ENCODE measurements at places on chromosomes 5 and 9. TPM values are rescaled to one million over a fixed set of nuclear protein-coding genes. Genes with fewer than 3 reads are reported as not detected.
A peak's percentile ranks its signal among the peaks of the same experiment; 100 is the strongest.

- peaks cover 52% of the 10 kb centered on the region for H3K27me3 ChIP-seq
- H3K4me1 ChIP-seq: peaks cover 3% of the 10 kb centered on the region
- no peaks in the 10 kb centered on the region for H3K36me3 ChIP-seq
- H3K4me3 ChIP-seq: no peak overlapping the region
- no peak overlapping the region for H3K27ac ChIP-seq
These were observed 1.9 kb upstream of the ABO start for GRCh38 chr9:133276923-133277322.

GRCh38 chr5:116011046-116011445, 21.2 kb upstream of the ARL14EPL start:
- no peaks in the 10 kb centered on the region for H3K36me3 ChIP-seq
- H3K4me3 ChIP-seq: no peak overlapping the region
- H3K4me1 ChIP-seq: peaks cover 4% of the 10 kb centered on the region
- no peaks in the 10 kb centered on the region for H3K27me3 ChIP-seq
- no peak overlapping the region for H3K27ac ChIP-seq

DNA sequence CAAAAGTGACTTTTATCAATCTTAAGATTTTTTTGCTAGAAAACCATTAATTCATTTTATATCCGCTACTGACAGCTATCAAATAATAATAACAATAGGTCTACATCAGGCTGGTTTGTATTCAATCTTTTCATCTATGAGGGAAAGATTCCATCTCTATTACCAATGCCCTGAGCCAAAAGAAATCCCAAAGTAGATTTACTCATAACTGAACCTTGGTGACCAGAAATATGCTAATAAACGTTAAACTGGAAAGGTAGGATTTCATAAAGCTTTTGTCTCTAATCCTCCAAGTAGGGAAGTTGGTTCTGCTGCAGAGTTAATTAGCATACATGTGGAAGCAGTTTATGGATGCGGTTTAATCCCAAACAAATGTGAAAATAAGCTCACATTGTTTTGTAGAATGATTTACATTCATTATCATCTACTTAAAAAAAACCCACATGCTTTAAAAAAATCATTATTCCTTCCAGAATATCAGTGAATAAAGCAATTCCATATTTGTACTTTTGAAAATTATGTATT, 715.5 kb downstream of the CETN3 start:
- no peak overlapping the region for H3K4me3 ChIP-seq
- no peaks in the 10 kb centered on the region for H3K27me3 ChIP-seq
- H3K27ac ChIP-seq: no peak overlapping the region

GRCh38 chr5:121378046-121378445, 473.6 kb upstream of the FTMT start:
- DNase-seq: no peak
- no peak overlapping the region for H3K4me3 ChIP-seq
- H3K4me1 ChIP-seq: no peaks in the 10 kb centered on the region
- no peaks in the 10 kb centered on the region for H3K36me3 ChIP-seq

Gene ANP32B
- 86.1 TPM for total RNA-seq

DNA sequence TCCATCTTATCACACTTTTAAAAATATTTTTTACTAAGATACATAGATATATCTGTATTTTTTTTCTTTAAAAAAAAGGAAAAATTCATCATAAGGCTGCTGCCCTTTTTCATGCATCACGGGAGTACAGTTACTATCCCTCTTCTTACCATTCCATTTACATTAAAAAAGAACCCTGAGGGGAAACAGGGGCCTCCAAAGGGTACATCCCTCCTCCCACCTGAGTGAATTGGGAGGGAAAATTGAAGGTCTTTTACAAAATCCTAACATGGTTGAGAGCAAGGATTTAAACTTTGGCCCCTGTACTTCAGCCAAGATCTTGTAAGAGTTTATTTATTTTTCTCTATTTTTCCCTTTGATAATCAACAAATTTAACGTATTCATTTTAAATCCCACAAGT, 319.2 kb downstream of the MLLT3 start:
- H3K27me3 ChIP-seq: peaks cover 3% of the 10 kb centered on the region
- no peak overlapping the region for H3K27ac ChIP-seq
- DNase-seq: no peak
- H3K36me3 ChIP-seq: peaks cover 2% of the 10 kb centered on the region
- no peak overlapping the region for H3K4me3 ChIP-seq
- peaks cover 27% of the 10 kb centered on the region for H3K4me1 ChIP-seq

GRCh38 chr5:131195696-131196095, 25.0 kb downstream of the LYRM7 start:
- no peaks in the 10 kb centered on the region for H3K27me3 ChIP-seq
- H3K4me1 ChIP-seq: peaks cover 12% of the 10 kb centered on the region
- H3K36me3 ChIP-seq: peaks cover 2% of the 10 kb centered on the region
- DNase-seq: no peak
- H3K4me3 ChIP-seq: no peak overlapping the region
- H3K27ac ChIP-seq: no peak overlapping the region

GRCh38 chr5:156675395-156675794, 174.7 kb upstream of the PPP1R2B start:
- no peaks in the 10 kb centered on the region for H3K27me3 ChIP-seq
- no peaks in the 10 kb centered on the region for H3K36me3 ChIP-seq
- no peaks in the 10 kb centered on the region for H3K4me1 ChIP-seq
- no peak overlapping the region for H3K4me3 ChIP-seq
- DNase-seq: no peak
- H3K27ac ChIP-seq: no peak overlapping the region

Gene FCN2
- not detected for total RNA-seq

GRCh38 chr9:20065046-20065445, 276.2 kb upstream of the SLC24A2 start:
- DNase-seq: no peak
- H3K4me3 ChIP-seq: no peak overlapping the region
- H3K36me3 ChIP-seq: no peaks in the 10 kb centered on the region
- peaks cover 7% of the 10 kb centered on the region for H3K4me1 ChIP-seq
- no peak overlapping the region for H3K27ac ChIP-seq
- H3K27me3 ChIP-seq: peaks cover 24% of the 10 kb centered on the region

Gene IL3
- not detected for total RNA-seq

GRCh38 chr5:110625376-110625999, 101.0 kb downstream of the TMEM232 start:
- H3K27me3 ChIP-seq: no peaks in the 10 kb centered on the region
- no peak for DNase-seq
- H3K27ac ChIP-seq: no peak overlapping the region
- H3K36me3 ChIP-seq: no peaks in the 10 kb centered on the region

DNA sequence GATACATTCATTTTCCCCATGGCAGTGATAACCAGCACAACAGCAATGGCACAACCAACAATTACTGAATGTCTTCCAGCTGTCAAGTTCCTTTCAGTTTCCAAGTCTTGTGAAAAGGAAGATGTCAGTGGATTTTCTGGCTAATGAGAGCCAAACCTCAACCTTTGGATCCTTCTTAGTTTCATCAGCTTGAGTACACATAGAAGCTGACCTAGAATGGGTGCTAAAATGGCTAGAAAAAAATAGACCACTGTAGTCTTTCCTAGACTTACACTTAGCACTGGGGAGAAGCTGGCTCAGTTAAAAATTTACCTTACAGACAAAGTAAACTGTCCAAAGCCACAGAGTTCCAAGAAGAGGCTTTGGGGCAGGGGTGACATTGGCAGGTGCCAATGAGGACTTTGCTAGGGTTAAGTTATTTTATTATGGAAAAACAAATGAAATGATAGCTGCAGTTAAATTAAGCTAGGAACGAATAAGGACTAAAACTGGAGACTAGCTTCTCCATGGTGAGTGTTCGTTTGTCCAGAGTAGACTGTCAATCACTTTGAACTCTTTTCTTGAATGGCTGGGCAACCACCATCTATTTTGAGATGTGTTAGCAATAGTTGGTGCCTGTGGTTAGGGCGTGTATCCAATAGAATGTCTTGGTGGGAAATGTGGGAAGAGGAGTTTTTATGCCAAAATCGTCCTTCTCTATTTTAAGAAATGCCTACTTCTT, 25.9 kb upstream of the TXN start:
- H3K36me3 ChIP-seq: no peaks in the 10 kb centered on the region
- H3K27me3 ChIP-seq: peaks cover 1% of the 10 kb centered on the region
- no peak for DNase-seq

DNA sequence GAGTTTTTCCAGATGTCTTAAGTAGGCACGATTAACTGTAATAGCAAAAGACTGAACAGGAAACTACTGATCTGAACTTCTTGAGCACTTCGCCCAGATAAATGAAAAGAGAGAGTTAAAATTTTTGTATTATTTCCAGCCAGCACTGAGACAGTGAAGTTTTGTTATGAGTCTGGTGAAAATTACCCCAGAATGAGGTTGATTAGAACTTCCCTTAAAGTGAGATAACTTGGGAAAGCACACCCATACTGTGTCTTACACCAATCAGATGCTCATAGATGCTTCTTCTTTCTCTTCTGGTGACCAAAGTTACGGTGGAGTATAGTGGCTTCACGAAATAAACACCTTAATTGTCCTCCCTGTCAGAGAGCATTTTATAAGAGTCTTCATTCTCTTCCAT, 131.8 kb upstream of the SLC12A2 start:
- no peaks in the 10 kb centered on the region for H3K27me3 ChIP-seq
- H3K4me3 ChIP-seq: no peak overlapping the region
- H3K36me3 ChIP-seq: peaks cover 5% of the 10 kb centered on the region
- H3K27ac ChIP-seq: no peak overlapping the region
- no peaks in the 10 kb centered on the region for H3K4me1 ChIP-seq

Gene TAS2R1
- 1.6 TPM for total RNA-seq

- H3K27me3 ChIP-seq: no peaks in the 10 kb centered on the region
- no peak overlapping the region for H3K4me3 ChIP-seq
- peaks cover 7% of the 10 kb centered on the region for H3K4me1 ChIP-seq
- no peak overlapping the region for H3K27ac ChIP-seq
- H3K36me3 ChIP-seq: no peaks in the 10 kb centered on the region
These were observed 48.9 kb downstream of the APBA1 start for GRCh38 chr9:69623276-69623675.

Gene ESM1
- not detected for total RNA-seq

DNA sequence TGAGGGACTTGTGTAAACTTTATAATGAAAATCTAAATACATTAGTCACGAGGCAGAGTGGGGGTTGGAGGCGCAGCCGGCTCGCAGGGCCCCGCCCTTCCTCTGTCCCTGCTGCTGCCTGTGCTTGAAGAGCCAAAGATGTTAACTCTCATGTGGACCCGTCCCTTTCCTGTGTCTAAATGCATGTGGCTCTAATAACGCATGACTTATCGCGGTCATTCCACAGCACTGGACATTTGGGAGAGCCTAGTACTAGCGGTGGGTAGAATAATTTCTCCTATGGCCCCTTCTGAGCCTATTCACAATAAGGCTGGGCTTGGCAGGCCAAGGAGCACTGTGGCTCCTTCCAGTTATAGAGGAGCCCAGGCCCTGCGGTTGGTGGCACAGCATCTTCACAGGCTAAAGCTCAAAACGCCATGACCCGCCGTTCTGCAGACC, 82.3 kb upstream of the SIMC1 start:
- peaks cover 27% of the 10 kb centered on the region for H3K27me3 ChIP-seq
- peaks cover 36% of the 10 kb centered on the region for H3K4me1 ChIP-seq
- peaks cover 3% of the 10 kb centered on the region for H3K36me3 ChIP-seq

Gene SHOC1
- not detected for total RNA-seq

GRCh38 chr5:90037646-90038045, 371.9 kb downstream of the CETN3 start:
- DNase-seq: no peak
- peaks cover 6% of the 10 kb centered on the region for H3K4me1 ChIP-seq
- peaks cover 21% of the 10 kb centered on the region for H3K36me3 ChIP-seq
- H3K4me3 ChIP-seq: no peak overlapping the region
- H3K27ac ChIP-seq: peak overlapping the region; percentile 23

Gene PCDHA6
- total RNA-seq: 23.5 TPM

- peaks cover 50% of the 10 kb centered on the region for H3K4me1 ChIP-seq
- peaks cover 12% of the 10 kb centered on the region for H3K36me3 ChIP-seq
These were observed 51.2 kb downstream of the USP20 start for GRCh38 chr9:129886226-129887174.

Gene SLC36A2
- not detected for total RNA-seq

DNA sequence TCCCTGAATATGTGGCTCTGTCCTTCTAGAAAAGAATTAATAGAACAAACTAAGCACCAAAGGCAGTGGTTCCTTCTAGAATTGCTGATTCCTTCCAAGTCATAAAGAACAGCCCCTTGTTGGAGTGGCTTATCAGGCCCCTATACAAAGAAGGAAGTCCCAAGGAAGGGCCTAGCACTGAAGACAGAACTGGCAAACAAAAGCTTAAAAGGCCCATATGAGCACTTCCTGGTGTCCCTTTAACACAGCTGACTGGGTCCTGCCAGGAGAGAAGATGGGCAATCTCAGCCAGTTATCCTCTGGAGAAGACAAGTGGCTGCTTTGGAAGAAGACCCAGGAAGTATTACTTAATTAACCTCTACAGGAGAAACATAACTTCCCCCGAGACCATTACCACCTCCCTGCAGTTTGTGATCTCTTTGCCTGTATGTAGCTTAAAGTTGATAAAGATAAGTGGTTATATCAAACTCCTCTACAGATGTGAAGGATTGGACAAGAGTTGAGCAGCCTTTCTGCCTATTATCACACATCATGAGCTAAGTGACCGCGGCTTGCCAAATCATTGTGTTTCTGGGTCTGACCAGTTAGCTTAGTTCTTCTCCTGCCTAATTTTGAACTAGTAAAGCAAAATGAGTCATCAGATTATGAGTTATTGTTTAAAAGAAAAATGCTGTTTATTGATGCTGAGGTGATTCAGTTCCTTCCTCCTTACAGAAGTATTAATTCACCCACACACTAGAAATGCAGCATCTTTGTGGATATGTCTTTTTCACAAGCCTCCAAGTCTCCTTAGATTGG, 13.3 kb upstream of the STING1 start:
- H3K27ac ChIP-seq: no peak overlapping the region
- no peak overlapping the region for H3K4me3 ChIP-seq
- no peaks in the 10 kb centered on the region for H3K36me3 ChIP-seq
- no peaks in the 10 kb centered on the region for H3K27me3 ChIP-seq
- DNase-seq: no peak
- H3K4me1 ChIP-seq: peaks cover 24% of the 10 kb centered on the region

- no peaks in the 10 kb centered on the region for H3K4me1 ChIP-seq
- no peak overlapping the region for H3K4me3 ChIP-seq
- no peaks in the 10 kb centered on the region for H3K27me3 ChIP-seq
- no peak for DNase-seq
These were observed 593.3 kb upstream of the ARRDC3 start for GRCh38 chr5:91976451-91976850.

Gene SSNA1
- 54.5 TPM for total RNA-seq

GRCh38 chr5:103472830-103473229, 89.8 kb downstream of the NUDT12 start:
- no peak for DNase-seq
- H3K27me3 ChIP-seq: no peaks in the 10 kb centered on the region
- no peaks in the 10 kb centered on the region for H3K36me3 ChIP-seq
- H3K27ac ChIP-seq: peak overlapping the region; percentile 3
- H3K4me3 ChIP-seq: no peak overlapping the region

- no peaks in the 10 kb centered on the region for H3K27me3 ChIP-seq
- DNase-seq: no peak
- no peaks in the 10 kb centered on the region for H3K36me3 ChIP-seq
- H3K4me1 ChIP-seq: no peaks in the 10 kb centered on the region
- H3K4me3 ChIP-seq: no peak overlapping the region
These were observed 1114.9 kb upstream of the C9orf72 start for GRCh38 chr9:28688172-28688571.

GRCh38 chr9:25684321-25684720, 6.1 kb upstream of the TUSC1 start:
- no peak overlapping the region for H3K27ac ChIP-seq
- H3K36me3 ChIP-seq: no peaks in the 10 kb centered on the region
- H3K27me3 ChIP-seq: no peaks in the 10 kb centered on the region
- H3K4me1 ChIP-seq: peaks cover 4% of the 10 kb centered on the region

- DNase-seq: no peak
- H3K27ac ChIP-seq: no peak overlapping the region
- no peaks in the 10 kb centered on the region for H3K36me3 ChIP-seq
- no peak overlapping the region for H3K4me3 ChIP-seq
These were observed 31.9 kb upstream of the MIER3 start for GRCh38 chr5:56983593-56984361.

Gene TLX3
- not detected for total RNA-seq

Data from chondrocyte (in vitro differentiated cells).